ENCODE measurements at places on chromosomes 6 and 20. TPM values are rescaled to one million over a fixed set of nuclear protein-coding genes. Genes with fewer than 3 reads are reported as not detected.

Gene CTNNBL1
- 67.8 TPM for total RNA-seq

Gene KCNQ5
- total RNA-seq = 1.7 TPM

Gene TRIM10
- total RNA-seq = not detected

Gene SNTA1
- total RNA-seq = 9.5 TPM

Gene VSX1
- 0.56 TPM for total RNA-seq

Gene CUL9
- 8.3 TPM for total RNA-seq

Gene CCR6
- not detected for total RNA-seq

Gene SLC22A16
- not detected for total RNA-seq

Gene C2
- total RNA-seq = 0.66 TPM

Gene FGD2
- not detected for total RNA-seq

Gene BMP2
- total RNA-seq = 0.57 TPM

Gene ENPP4
- total RNA-seq = 0.25 TPM

Gene GNRH2
- not detected for total RNA-seq

Gene APCDD1L
- total RNA-seq = 0.06 TPM

Gene MRPL14
- 74.3 TPM for total RNA-seq

Gene SEMG1
- not detected for total RNA-seq
